ENCODE measurements at places on chromosomes 6 and 20. TPM values are rescaled to one million over a fixed set of nuclear protein-coding genes. Genes with fewer than 3 reads are reported as not detected.

GRCh38 chr6:122669868-122670267 lies 59.7 kb downstream of the PKIB start:
- DNase-seq, result no peak

DNA sequence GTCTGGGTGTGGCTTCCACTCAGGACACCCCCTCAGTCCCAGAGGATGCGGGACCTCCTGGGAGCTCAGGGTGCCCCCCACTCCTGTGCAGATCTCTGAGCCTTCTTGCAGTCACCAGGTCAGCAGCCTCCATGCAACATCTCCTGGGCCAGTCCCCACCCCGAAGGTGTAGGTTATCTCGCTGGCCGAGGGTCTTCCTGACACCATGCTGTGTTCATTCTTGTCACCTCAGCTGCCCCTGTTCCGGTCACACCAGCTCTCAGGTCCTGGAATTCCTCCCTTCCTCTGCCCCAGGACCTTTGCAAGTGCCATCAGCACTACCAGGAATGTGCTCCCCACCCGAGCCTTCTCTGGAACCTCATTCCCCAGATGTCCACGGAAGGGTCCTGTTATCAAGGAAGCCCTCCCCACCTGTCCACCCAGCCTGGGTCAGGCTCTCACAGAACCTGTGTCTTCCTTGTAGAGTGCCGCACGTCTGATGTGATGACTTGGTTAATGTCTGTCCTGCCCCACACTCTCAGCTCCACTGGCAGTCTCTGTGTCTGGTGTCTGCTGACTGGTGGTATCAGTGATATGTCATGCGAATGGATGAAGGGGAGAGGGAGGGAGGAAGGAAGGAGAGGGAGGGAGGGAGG lies 329.6 kb downstream of the TAF4 start:
- no peak for DNase-seq

NEURL2 gene
- 2.6 TPM for total RNA-seq

- DNase-seq, result no peak
These were observed 13.6 kb downstream of the PDE10A start for GRCh38 chr6:165649166-165650137.

DNA sequence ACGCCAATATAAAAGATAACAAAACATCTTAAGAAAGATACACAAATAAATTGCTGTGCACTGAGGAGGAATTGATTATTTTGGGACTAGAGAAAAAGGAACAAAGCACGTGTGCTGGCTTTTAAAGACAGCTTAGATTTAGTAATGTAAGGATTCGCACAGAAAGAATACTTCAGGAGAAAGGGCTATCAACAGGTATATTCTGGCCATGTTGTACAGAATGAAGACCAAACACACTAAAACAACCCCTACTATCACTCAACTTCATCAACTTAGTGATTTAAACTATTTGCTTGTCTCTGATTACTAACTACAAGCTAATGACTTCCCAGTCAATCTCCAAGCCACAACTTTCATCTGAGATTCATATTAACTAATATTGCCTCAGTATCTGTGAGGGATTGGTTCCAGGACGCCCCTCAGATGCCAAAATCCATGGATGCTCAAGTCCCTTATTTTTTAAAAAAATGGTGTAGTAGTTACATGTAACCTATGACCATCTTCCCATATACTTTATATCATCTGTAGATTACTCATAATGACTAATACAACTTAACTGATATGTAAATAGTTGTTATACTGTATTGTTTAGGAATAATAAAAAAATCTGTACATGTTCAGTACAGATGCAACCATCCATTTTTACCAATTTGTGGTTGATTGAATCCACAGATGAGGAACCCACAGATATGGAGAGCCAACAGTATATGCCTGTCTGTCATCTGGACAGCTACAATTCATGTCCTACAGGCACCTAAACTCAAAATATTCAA lies 4.5 kb downstream of the DEK start:
- no peak for DNase-seq

TPD52L2 gene
- 41.6 TPM for total RNA-seq

DNA sequence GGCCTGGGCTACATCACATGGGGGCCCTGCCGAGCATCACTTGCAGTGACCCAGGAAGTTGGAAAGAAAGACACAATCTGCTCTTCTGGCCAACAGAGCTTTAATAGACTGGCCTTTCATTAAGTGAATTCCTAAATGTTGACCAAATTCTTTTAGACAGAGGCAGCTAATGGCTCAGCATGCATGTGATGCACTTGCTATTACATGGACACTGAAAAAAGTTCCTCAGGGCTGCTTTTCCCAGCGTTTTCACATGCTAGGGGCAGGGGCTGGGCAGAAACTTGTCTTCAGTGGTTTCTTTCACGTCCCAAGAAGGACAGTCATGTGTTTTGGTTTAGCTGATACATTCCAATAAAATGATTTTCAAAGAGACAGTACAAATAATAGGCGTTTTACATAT lies 651.0 kb upstream of the SLC35B3 start:
- no peak for DNase-seq

DNA sequence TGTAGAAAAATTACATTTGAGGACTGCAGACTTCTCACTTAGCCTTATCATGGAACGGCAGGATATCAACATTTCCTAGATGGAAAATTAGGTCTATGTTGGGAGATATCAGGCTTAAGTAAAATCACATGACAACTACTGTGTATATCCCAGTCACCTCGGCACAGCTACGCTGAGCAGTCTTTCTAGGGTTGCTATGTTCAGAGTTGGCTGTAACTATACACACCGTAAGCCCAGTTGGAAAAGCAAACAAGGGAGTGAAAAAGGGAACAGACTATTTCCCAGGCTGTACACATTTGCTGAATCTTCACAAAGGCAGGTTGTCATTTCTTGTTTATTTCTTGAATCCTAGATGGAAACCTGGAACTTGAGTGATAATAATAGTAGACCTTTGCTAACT lies 80.7 kb upstream of the PTPRK start:
- no peak for DNase-seq

C20orf202 gene
- total RNA-seq, result not detected

PROKR2 gene
- not detected for total RNA-seq
